ENCODE measurements at places on chromosomes 12 and 14. TPM values are rescaled to one million over a fixed set of nuclear protein-coding genes. Genes with fewer than 3 reads are reported as not detected.

DNA sequence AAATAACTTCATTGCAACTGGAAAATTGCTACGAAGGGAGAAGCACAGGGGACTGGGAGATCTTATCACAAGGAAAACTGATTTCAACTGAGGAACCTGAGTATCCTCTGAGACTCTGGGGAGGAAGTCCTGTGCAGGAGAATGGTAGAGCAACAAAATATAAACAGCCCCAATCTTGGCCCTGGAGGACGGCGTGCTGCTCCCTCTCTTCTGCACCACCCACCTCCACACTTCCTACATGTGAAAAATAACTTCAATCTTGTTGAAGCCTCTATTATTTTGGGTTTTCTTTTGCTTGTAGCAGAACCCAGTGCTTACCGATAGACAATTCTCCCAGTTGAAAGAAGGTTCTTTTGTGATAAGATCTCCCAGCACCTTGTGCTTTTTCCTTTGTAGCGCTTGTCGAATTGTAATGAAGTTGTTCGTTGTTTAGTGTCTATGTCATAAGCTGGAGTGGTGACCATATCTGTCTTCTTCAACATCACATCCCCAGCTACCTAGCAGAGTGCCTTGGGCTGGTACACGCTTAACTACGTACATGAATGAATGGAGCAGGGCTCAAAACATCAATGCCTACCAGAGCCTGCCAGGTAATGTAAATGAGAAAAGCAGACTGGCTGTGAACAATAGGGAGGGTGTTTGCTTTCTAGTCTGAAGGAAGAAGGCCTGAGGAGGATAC is 2.8 kb upstream of the CD4 start:
- no peaks in the 10 kb centered on the region for H3K36me3 ChIP-seq
- no peak overlapping the region for H3K27ac ChIP-seq
- no peaks in the 10 kb centered on the region for H3K4me1 ChIP-seq
- no peak overlapping the region for H3K4me3 ChIP-seq
- H3K27me3 ChIP-seq: no peaks in the 10 kb centered on the region
- DNase-seq: no peak

PHLDA1 gene
- total RNA-seq: 1.1 TPM

HOXC12 gene
- not detected for total RNA-seq

- DNase-seq: no peak
- peaks cover 47% of the 10 kb centered on the region for H3K27me3 ChIP-seq
- no peak overlapping the region for H3K27ac ChIP-seq
- peaks cover 23% of the 10 kb centered on the region for H3K4me1 ChIP-seq
- H3K36me3 ChIP-seq: no peaks in the 10 kb centered on the region
Observed at GRCh38 chr12:30796313-30796780, 41.6 kb upstream of the CAPRIN2 start.

DNA sequence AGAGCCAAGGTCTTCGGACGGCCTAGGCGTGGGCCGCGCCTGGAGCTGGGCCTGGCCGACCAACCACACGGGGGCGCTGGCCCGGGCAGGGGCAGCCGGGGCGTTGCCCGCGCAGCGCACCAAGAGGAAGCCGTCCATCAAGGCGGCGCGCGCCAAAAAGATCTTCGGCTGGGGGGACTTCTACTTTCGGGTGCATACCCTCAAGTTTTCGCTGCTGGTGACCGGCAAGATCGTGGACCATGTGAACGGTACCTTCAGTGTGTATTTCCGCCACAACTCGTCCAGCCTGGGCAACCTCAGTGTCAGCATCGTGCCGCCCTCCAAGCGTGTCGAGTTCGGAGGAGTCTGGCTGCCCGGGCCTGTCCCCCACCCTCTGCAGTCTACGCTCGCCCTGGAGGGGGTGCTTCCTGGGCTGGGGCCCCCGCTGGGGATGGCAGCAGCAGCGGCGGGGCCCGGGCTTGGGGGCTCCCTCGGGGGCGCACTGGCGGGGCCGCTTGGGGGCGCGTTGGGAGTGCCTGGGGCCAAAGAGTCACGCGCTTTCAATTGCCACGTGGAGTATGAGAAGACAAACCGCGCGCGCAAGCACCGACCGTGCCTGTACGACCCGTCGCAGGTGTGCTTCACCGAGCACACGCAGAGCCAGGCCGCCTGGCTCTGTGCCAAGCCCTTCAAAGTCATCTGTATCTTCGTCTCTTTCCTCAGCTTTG is 4.4 kb upstream of the SHMT2 start:
- peaks cover 73% of the 10 kb centered on the region for H3K4me1 ChIP-seq
- H3K36me3 ChIP-seq: peaks cover 9% of the 10 kb centered on the region
- H3K27ac ChIP-seq: peak overlapping the region; percentile 68
- H3K4me3 ChIP-seq: peak overlapping the region; percentile 66
- peak; percentile 64 for DNase-seq
- H3K27me3 ChIP-seq: peaks cover 34% of the 10 kb centered on the region

GUCY2C gene
- total RNA-seq: 0.32 TPM

VSIG10 gene
- total RNA-seq: 1.6 TPM

DNA sequence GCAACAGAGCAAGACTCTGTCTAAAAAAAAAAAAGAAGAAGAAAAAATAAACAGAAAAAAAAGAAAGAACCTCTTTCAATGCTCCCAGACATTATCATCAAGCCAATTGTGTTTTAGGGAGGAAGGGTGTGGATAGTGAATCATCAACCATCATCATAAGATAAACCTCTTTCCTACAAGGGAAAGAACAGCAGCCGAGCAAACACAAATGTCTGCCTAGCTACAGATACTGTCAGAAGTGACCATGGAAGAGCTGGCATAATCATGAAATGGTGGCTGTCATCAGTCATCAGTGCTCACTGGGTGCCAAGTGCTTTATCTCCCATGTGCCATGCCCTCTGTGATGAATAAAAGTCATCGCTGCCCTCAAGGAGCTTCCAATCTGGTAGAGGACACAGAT is 46.6 kb downstream of the SLC17A8 start:
- no peak overlapping the region for H3K4me3 ChIP-seq
- H3K27me3 ChIP-seq: no peaks in the 10 kb centered on the region
- H3K36me3 ChIP-seq: no peaks in the 10 kb centered on the region
- H3K4me1 ChIP-seq: no peaks in the 10 kb centered on the region
- DNase-seq: no peak

SLCO1B1 gene
- total RNA-seq: not detected

GMPR2 gene
- 50.2 TPM for total RNA-seq

LTBR gene
- 0.33 TPM for total RNA-seq

ABCD2 gene
- 1.8 TPM for total RNA-seq

GRCh38 chr12:46370380-46370734 is 2.2 kb downstream of the SLC38A2 start:
- H3K27me3 ChIP-seq: no peaks in the 10 kb centered on the region
- peaks cover 58% of the 10 kb centered on the region for H3K4me1 ChIP-seq
- peak overlapping the region; percentile 96 for H3K4me3 ChIP-seq
- H3K27ac ChIP-seq: peak overlapping the region; percentile 99
- no peak for DNase-seq
- peaks cover 67% of the 10 kb centered on the region for H3K36me3 ChIP-seq

Data from activated B cell treated with CpG ODN at 0.5 μM for 24 hours (primary cell).